ENCODE measurements at places on chromosomes 4 and X. TPM values are rescaled to one million over a fixed set of nuclear protein-coding genes. Genes with fewer than 3 reads are reported as not detected.

Gene SPANXN3
- not detected for total RNA-seq

Gene CXXC4
- total RNA-seq: 2.8 TPM

Gene LRAT
- 0.12 TPM for total RNA-seq

Gene CT45A3
- total RNA-seq: not detected

Gene SMIM10
- 9.7 TPM for total RNA-seq

Gene PCDH19
- 2.1 TPM for total RNA-seq

Gene PAGE5
- total RNA-seq: not detected

Gene VCX3B
- not detected for total RNA-seq

DNA sequence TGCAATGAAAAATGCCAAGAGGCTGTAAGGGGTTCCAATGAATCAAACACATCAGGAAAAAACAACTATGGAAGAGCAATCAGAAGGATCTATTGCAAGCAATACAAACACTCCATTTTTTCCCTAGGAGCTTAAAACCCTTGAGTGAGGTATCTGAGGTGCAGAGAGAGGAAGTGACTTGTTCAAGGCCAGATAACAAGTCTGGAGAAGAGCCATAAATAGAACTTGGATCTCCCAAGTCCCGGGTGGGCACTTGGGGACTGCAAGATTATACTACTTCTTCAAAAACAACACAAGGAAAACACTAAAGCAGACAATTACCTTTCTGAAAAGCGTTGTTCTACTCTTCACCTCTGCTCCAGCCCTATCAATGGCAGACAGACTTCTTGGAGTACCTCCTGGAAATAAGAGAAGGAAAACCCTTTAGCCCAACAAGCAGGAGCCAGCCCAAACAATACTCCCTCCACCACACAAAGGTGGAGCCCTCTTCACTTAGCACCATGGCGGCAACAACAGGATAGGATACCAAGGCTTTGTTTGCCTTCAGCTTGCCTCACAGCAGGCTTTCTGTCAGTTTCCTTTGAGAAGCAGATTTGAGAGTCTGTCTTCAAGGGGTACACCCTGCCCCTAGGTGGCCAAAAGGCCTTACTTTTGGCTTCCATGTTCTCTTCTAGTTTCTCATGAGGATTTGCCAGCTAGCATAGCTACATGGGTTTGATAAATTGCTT lies 26.0 kb downstream of the AIFM1 start:
- no peaks in the 10 kb centered on the region for H3K4me1 ChIP-seq
- DNase-seq: no peak
- no peaks in the 10 kb centered on the region for H3K36me3 ChIP-seq
- no peak overlapping the region for H3K4me3 ChIP-seq
- no peaks in the 10 kb centered on the region for H3K27me3 ChIP-seq
- H3K27ac ChIP-seq: no peak overlapping the region

- no peaks in the 10 kb centered on the region for H3K36me3 ChIP-seq
- H3K27ac ChIP-seq: no peak overlapping the region
- no peaks in the 10 kb centered on the region for H3K27me3 ChIP-seq
These were observed 257.8 kb downstream of the FAT4 start for GRCh38 chr4:125572601-125573000.

GRCh38 chrX:43706786-43707370 lies 50.8 kb downstream of the MAOA start:
- H3K36me3 ChIP-seq: no peaks in the 10 kb centered on the region
- no peak overlapping the region for H3K4me3 ChIP-seq
- no peaks in the 10 kb centered on the region for H3K27me3 ChIP-seq
- no peak overlapping the region for H3K27ac ChIP-seq

DNA sequence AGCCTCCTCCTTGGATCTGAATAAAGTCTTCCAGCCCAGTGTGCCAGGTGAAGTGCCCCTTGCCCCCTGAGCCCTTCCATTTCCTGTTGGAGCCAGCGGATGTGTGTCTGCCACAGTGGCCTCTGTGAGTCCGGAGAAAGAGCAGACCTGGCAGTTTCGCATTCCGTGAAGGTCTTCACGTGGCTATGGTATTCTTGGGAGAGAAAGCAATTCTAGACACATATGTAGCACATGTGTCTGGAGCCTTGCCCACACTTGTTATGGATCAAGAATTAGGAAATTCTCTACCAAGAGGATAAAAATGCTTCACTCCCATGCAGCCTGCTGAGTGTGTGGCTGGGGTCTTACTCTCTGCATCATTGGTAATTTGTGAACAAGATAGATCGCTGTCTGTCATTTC lies 130.9 kb downstream of the REPS2 start:
- no peaks in the 10 kb centered on the region for H3K4me1 ChIP-seq
- no peak overlapping the region for H3K27ac ChIP-seq
- H3K4me3 ChIP-seq: no peak overlapping the region
- DNase-seq: no peak
- H3K36me3 ChIP-seq: no peaks in the 10 kb centered on the region

- peaks cover 3% of the 10 kb centered on the region for H3K4me1 ChIP-seq
- H3K27ac ChIP-seq: no peak overlapping the region
These were observed 30.0 kb upstream of the SLC9A7 start for GRCh38 chrX:46788902-46789301.

- H3K4me3 ChIP-seq: no peak overlapping the region
- DNase-seq: no peak
- no peaks in the 10 kb centered on the region for H3K27me3 ChIP-seq
- H3K4me1 ChIP-seq: peaks cover 16% of the 10 kb centered on the region
- no peaks in the 10 kb centered on the region for H3K36me3 ChIP-seq
These were observed 53.8 kb downstream of the CPLX1 start for GRCh38 chr4:772118-772517.

DNA sequence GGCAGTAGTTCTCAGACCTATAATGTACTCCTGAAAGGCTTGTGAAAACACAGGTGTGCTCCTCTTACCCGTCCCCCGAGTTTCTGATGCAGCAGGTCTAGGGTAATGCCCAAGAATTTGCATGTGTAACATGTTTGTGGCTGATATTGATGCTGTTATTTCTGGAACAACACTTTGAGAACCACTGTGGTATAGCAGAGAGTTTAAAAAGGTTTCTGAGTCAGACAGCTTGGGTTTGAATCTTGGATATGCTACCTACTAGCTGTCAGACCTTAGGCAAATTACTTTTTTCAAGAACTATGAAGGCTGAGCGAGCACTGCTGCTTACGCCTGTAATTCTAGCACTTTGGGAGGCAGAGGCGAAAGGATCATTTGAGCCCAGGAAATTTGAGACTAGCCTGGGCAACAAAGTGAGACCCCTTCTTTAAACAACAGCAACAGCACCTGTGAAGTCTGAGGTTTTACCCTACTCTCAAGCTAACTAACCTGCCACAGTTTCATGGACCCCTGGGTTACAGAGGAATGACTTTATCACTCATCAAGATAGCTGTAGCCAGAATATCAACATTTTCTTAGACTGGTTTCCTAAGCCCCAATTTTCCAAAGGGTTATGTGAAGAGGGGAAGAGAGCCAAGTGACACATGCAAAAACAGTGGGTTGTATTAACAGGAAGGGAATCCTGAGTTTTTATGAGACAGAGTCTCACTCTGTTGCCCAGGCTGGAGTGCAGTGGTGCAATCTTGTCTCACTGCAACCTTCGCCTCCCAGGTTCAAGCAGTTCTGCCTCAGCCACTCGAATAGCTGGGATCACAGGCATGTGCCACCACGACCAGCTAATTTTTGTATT lies 5.1 kb downstream of the AFF1 start:
- no peak overlapping the region for H3K27ac ChIP-seq
- H3K4me1 ChIP-seq: no peaks in the 10 kb centered on the region
- H3K36me3 ChIP-seq: no peaks in the 10 kb centered on the region
- DNase-seq: no peak

DNA sequence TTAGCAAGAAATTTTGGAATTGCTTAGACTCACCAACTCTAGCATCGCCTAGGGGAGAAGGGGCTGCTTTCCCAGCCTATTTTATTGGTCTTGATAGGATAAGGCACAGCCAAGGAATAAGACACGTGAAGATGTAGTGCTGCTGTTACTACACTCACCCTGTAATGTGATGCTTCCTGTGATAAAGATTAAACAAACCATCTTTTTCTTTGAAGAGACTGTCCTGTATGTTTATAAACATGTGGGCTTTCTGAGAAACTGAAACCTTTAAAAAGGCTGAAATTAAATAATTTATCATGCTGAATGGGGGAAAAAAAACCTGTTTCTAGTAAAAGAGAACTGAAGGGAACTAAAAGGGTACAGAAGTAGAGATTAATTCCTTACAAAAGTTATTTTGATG lies 13.2 kb downstream of the TAPT1 start:
- no peaks in the 10 kb centered on the region for H3K36me3 ChIP-seq
- no peak overlapping the region for H3K4me3 ChIP-seq
- peak overlapping the region; percentile 2 for H3K27ac ChIP-seq
- peaks cover 3% of the 10 kb centered on the region for H3K4me1 ChIP-seq

DNA sequence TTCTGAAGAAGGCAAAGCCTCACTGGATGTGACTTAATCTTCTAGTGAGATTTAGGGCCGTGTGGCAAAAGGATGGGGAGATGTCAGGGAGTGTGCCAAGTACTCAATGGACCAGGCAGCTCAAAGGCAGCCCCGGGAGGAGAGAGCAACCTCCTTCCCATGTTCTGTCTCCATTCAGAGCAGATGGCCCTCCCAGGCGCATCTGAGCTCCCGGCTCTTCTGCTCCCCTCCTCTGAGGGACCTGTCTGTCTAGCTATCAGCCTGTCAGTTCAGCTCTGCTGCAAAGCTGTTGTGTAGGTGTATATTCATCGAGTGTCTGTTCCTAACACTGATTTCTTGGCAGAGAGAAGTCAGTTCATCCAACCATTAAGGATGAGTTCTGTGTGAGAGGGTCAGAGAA lies 10.9 kb upstream of the PORCN start:
- H3K36me3 ChIP-seq: no peaks in the 10 kb centered on the region
- H3K4me1 ChIP-seq: no peaks in the 10 kb centered on the region
- no peaks in the 10 kb centered on the region for H3K27me3 ChIP-seq
- H3K4me3 ChIP-seq: no peak overlapping the region

DNA sequence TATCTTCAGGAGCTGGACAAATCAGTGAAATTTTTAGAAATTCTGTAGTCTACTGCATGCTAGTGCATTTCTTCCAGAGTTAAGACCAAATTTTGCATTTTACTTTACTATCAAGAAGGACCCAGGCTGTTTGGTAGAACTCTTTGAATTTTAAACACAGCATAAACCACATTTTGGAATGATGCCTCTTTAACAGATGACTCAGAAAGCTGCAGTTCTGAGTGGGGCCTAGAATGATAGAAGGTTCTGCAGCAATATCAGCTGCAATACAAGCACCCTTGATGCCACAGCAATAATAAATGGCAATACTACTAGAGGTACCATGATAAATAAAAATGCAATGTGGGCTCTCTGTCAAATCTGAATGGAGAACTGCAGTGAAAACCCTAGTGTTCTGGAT lies 198.7 kb downstream of the TMA16 start:
- no peak overlapping the region for H3K27ac ChIP-seq
- no peaks in the 10 kb centered on the region for H3K4me1 ChIP-seq
- no peak for DNase-seq
- no peaks in the 10 kb centered on the region for H3K36me3 ChIP-seq
- no peaks in the 10 kb centered on the region for H3K27me3 ChIP-seq

- H3K4me3 ChIP-seq: no peak overlapping the region
- H3K27me3 ChIP-seq: no peaks in the 10 kb centered on the region
- no peak overlapping the region for H3K27ac ChIP-seq
- H3K36me3 ChIP-seq: no peaks in the 10 kb centered on the region
These were observed 1.1 kb downstream of the ARHGAP36 start for GRCh38 chrX:131059246-131059645.

DNA sequence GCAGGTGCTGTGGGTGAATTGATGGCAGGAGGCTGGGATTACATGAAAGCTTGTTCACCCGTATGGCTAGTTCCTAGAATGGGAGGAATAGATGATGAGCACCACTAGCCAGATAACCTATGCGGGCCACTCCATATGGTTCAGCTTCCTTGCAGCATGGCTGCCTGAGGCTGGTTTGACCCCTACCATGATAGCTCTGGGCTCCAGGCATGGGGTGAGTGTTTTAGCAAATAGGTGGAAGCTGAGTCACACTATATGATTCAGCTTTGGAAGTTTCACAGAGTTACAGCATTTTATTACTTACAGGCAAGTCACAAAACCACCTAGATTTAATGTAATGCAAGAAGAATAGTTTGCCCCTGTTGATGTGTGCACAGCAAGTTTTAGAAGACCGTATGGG lies 603.2 kb downstream of the STIM2 start:
- H3K4me3 ChIP-seq: no peak overlapping the region
- no peaks in the 10 kb centered on the region for H3K36me3 ChIP-seq
- DNase-seq: no peak
- no peaks in the 10 kb centered on the region for H3K27me3 ChIP-seq
- H3K27ac ChIP-seq: no peak overlapping the region

GRCh38 chr4:16194214-16194613 lies 32.1 kb downstream of the TAPT1 start:
- DNase-seq: no peak
- H3K27ac ChIP-seq: no peak overlapping the region
- H3K27me3 ChIP-seq: no peaks in the 10 kb centered on the region
- H3K4me1 ChIP-seq: peaks cover 4% of the 10 kb centered on the region
- H3K4me3 ChIP-seq: no peak overlapping the region

GRCh38 chr4:93743022-93743421 lies 85.5 kb upstream of the ATOH1 start:
- DNase-seq: no peak
- H3K4me1 ChIP-seq: no peaks in the 10 kb centered on the region
- H3K27ac ChIP-seq: no peak overlapping the region
- H3K27me3 ChIP-seq: no peaks in the 10 kb centered on the region
- H3K36me3 ChIP-seq: no peaks in the 10 kb centered on the region

DNA sequence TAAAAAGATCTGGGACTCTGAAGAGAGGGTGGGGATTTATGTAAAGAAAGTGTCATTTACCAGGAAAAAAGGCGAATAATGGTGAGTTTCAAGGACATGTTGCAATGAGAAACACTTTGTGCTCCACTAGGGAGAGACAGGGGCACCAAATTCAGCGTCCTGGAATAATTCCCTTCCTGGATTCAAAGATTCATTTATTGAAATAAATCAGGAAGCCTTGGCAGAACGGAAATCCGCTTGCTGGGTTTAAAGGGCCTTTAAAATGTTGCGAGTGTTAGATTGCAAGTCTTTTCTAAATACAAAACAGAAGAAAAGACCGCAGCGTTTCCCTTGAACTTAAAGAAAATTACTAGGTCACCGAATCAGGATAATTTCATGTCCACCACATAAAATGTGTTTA lies 3.8 kb upstream of the ZIC3 start:
- H3K27ac ChIP-seq: no peak overlapping the region
- H3K4me3 ChIP-seq: no peak overlapping the region
- no peaks in the 10 kb centered on the region for H3K4me1 ChIP-seq
- no peaks in the 10 kb centered on the region for H3K27me3 ChIP-seq

DNA sequence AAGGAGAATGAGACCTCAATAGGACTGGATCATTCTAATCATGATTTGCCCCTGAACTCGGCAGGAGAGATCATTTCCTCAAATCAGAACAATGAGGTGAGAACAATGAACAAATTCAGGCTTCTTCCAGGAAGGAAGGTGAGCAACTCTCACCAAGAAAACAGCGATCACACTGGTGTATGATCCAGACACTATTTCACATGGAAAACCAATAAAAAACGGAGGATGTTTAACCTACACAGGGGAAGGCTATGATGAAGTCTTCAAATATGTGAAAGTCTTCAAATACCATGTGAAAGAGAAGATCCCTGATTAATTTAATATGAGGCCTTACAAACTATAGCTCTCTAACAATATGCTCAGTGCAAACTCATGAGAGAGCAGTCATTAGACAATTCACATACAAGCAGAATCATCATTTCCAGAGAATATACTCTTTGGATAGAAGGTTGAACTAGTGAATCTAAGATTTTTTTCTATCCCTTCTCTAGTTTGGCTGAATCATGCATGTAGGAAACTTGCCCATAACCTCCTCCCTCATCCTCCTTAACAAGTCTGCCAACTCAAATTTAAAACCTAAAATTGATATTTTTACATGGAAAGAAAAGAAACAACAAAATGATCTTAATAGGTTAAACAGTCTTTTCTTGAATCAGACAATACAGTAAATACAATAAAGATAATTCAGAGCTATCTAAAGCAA lies 122.5 kb downstream of the ADAMTS3 start:
- no peak overlapping the region for H3K27ac ChIP-seq
- no peak overlapping the region for H3K4me3 ChIP-seq
